Anterior cingulate cortex (tissue), 58 donors: ENCODE measurements at places on chromosomes 3 and 15.
A peak's percentile ranks its signal among the peaks of the same experiment; 100 is the strongest.

DNA sequence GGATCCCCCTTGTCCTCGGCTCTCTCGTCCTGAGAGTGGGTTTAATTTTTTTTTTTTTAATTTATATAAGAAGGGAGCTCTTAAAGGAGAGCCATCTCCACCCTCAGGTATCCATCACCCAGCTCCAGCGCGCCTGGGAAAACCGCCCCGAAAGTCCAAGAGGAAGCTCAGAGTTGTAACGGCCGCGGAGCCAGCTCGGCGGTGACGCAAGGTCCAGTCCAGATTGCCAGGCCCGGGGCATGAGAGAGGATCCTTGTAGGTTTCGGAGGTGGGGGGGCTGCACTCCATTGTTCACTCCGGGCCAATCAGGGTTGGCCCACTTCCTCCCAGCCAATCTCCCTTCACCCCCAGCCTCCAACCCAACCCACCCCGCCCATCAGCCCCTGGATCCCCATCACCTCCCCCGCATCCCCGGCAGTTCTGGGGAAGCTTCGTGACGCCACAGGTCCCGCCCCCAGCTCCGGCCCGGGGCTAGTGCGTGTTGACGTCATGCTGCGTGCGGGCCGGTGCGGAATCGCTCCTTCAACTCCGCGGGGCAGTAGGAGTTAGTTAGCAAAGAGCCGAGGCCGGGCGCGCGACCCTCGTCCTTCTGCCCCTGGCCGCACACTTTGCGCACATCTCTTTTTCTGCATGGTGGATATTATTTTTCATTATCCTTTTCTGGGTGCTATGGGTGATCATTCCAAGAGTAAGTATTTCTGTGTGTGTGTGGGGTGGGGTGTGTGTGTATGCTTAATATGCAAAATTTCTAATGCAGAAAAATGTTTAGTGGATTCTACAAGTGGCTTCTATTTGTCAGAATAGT lies at the start of gene ISL2:
TSS of gene ISL2 (plus strand) at position 520 of the 805 bp plus-strand sequence. CDS start at position 631, 111 bp downstream.
- DNase-seq = peak; percentile 59

- no peak for DNase-seq
These were observed 42.5 kb downstream of the CMTM6 start for GRCh38 chr3:32460031-32460749.

DNA sequence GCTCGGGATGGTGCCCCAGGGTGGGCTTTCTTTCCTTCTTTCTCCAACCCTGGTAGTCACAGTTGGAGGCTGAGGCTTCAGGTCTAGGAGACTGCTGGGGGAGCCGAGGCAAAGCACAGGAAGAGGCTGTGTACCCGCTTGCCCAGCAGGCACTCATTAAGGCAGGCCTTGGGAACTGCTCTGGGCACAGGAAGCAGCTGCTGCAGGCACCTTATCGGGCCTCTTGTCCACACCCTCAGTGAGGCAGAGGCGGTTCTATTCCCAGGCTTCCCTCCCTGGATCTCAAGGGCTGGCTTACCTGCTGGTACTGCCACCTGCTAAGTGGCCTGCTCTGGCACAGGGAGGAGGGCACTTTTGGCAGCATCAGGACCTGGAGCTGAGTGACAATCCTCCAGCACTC lies 15.8 kb upstream of the GRM2 start:
- no peak for DNase-seq

- DNase-seq = no peak
These were observed 9.1 kb downstream of the CDAN1 start for GRCh38 chr15:42727750-42728381.

DNA sequence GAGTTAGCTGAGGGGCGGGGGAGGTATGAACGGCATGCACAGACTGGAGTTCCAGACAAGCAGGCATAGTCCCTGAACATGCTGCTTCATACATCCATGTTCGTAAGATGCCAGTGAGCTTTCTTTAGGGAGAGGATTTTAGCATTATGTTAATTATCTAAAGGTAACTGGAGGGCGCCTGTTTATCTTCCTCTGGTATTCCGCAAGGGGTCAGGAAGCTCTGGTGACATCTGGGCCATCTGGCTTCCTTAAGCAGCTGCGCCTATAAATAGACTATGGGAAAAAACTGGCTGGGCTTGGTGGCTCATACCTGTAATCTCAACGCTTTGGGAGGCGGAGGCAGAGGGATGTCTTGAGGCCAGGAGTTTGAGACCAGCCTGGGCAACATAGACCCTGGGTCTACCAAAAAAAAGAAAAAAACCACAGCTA lies 1.5 kb upstream of the FBXO22 start:
- no peak for DNase-seq

DNA sequence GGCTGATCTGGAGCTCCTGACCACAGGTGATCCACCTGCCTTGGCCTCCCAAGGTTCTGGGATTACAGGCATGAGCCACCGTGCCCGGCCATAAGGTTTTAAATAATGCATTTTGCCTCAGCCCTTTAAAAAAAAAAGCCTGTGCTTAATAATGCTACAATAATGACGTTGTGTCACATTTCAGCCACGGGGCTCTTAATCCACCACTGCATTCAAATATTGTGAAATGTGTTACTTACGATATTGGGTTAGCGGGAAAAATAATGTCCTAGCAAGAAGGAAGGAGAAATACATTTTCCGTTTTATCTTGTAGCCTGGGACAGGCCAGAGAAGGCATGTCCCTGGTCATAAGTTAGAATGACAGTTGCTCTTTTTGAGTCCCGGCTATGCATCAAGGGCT lies 17.6 kb downstream of the PAQR5 start:
- no peak for DNase-seq

DNA sequence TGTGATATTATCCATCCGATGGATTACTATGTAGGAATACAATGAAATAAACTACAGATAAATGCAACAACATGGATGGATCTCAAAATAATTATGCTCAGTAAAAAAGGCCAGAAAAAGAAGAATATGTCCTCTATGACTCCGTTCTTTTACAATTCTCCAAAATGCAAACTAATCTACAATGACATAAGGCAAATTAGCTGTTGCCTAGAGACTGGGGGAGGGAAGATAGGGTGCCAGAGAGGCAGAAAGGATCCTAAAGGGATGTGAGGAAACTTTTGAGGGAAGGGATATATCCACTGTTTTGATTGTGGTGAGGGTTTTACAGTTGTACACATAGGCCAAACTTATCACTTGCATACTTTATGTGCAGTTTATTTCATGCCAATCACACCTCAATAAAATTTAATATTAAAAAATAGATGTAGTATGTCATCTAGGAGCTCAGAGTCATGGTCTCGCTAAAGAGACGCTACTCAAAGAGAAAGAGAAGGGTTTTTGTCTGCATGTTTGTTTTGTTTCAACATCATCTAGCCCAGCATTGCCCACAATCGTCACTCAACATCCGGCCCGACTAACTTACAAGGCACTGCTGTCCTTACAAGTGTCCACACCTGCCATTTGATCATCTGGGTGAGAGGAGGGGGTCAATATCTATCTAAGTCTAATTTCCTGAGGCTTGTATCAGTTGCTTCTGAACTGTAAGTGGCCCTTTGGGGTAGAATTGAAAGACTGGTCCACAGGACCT lies 29.5 kb downstream of the HES1 start:
- DNase-seq = no peak

- DNase-seq = no peak
These were observed 98.6 kb downstream of the MYRIP start for GRCh38 chr3:39907981-39908380.

DNA sequence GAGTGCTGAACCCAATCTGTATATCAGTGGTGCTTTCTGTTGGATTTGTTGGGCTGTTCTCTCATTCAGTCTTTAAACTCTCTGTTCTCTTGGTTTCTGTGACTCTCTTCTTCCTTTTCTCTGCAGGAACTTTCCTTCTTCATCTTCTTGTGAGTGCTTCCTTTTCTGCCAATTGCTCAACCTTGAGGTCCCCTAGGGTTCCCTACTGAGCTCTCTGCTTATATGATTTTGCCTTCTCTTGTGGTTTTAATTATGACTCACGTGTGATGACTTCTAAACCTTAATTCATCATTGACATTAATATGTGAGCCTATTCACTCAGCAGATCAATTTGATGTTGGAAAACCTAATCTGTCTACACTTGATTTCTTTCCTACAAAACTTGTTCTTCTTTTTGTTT lies 39.4 kb downstream of the MOBP start:
- no peak for DNase-seq

DNA sequence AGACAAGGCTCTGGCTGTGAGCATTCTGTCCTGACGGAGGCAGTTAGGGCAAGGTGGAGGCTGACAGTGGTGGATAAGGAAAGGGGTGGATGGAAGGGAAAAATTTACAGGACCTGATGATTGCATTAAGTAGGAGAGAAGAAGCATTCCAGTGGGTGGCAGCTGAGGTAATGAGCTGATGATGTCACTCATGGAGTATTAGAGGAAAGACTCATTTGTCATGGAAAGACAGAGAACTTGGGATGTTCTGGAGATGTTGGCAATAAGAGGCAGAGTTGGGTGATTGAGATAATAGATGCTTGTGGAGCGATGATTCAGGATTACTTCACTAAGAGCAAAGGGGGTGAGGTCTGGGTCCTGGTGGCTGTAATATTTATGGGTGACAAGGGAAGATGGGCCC lies 63.6 kb upstream of the SCN5A start:
- DNase-seq = no peak

DNA sequence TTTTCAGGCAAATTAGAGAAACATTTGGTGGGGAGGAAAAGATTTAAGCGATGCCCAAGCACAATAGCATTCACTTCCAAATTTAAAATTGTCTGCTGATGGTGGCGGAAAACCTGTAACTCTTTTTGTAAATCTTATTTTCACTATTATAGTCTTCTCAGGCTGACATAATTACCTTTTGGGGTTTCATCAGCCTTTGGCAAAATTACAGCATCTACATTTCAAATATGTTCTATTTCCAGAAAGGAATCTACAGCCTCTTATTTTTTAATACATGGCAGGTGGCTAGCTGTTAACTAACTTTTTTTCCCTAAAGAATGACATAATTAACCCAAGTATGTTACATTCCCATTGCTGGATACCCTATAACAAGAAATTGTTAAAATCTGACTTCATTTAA lies 391.5 kb upstream of the CCDC54 start:
- no peak for DNase-seq

DNA sequence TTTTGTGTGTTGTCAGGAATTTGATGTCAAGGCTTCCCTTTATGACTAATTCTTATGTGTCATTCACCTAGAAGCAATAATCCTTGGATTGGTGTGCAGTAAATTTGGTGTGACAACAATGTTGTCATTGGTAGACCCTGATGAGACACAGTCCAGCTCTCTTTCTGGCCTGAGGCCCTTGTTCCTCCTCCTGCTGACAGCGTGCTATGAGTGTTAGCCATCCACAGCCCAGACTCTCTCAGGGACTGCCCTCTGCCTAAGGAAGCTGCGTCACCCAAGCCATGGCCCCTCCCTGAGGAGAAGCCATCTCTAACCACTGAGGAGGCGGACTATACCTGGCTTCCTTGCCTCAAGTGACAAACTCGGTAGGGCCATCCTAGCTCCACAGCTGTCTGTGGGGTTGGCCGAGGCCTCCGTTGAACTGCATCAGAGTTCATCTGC lies 13.3 kb upstream of the TM4SF1 start:
- DNase-seq = no peak

DNA sequence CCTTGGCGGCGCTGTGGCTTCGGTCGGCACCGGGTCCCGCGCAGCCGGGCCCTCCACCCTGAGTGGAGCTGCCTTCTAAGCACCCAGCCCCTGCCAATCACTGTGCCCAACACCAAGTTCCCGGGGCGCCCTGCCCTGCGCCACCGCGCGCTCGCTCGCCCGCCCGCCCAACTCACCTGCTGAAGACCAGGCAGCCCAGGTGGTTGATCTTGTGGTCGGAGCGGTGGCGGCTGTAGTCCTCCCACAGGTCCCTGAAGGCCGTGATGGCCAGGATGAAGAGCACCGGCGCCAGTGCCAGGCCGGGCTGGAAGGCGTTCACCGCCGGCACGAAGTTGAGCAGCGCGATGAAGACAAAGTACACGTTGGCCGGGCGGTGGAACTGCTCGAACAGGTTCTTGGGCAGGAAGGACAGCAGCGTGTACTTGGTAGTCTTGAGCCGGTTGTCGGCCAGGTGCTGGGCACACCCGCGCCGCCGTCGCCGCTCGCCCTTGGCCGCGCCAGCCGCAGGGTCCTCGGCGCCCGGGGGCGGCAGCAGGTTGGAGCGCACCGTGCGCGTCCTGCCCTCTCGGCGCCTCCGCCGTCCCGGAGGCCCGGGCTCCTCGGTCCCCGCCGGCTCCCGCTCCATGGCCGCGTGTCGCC lies 536 bp downstream of the ATP10A start:
- DNase-seq = no peak

DNA sequence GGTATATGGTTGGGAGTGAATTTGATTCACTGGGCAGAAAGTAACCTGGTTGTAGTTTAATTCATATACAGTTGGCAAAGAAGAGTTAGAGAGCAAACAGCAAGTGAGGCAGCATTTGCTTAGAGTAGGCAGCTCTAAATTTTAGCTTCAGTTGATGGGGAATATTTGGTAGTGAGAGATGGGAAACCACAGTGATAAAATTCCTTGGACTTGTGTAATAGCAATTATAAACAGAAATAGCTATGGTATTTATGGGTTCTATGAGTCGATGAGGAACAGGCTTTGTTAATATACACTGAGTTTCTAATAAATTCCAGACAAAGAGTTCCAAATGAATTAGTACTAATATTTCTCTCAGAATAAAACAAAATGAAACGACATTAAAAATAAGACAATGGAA lies 894.0 kb downstream of the ROBO2 start:
- DNase-seq = no peak

- no peak for DNase-seq
These were observed 672.3 kb downstream of the FHIT start for GRCh38 chr3:60578936-60579335.

DNA sequence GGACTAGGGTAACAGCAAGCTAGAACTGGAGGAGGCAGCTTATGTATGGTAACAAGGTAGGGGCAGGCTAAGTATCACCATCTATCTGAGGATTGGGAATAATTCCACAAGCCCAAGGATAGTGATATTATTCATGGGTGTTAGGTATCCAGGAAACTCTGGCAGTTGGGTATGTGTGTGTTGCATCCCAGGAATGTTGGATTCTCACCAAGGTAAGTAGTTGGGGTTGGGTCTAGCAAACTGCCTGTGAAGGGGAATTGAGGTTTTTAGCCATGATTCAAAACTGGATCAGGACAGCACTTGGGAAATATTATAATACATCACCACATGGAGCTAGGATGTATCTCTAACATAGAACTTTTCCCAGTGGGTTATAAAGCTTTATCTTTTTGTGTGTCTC lies 626.4 kb upstream of the GOLIM4 start:
- DNase-seq = no peak

- DNase-seq = no peak
These were observed 453.5 kb downstream of the SOX2 start for GRCh38 chr3:182165234-182165633.

- peak; percentile 11 for DNase-seq
These were observed 3.8 kb downstream of the MKRN2 start for GRCh38 chr3:12560505-12561190.

DNA sequence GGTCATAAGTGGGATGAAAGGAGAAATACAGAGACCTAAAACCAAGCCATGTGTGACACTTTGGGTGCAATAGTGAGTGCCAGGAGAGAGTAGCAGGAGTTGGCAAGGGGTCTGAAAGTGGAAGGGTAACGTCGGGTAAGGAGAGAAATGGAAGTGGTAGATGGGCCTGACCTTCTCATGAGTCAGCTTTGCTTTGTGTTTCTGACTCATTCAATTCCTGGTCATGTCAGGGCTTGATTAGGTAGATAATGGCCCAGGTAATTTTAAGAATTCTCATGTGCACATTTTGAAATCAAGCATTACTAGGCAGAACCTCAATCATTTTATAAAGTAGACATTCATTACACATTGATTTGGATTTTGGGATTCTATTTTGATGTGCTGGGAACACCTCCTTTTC lies 262.5 kb downstream of the SOX2 start:
- DNase-seq = no peak
